Left lung (tissue), 14 donors: ENCODE measurements at places on chromosomes 16 and 17.

- peak; percentile 26 for DNase-seq
These were observed 996 bp downstream of the SUMO2 start for GRCh38 chr17:75181608-75182318.

- DNase-seq, result no peak
These were observed 17.7 kb downstream of the NCBP3 start for GRCh38 chr17:3828151-3828851.

DNA sequence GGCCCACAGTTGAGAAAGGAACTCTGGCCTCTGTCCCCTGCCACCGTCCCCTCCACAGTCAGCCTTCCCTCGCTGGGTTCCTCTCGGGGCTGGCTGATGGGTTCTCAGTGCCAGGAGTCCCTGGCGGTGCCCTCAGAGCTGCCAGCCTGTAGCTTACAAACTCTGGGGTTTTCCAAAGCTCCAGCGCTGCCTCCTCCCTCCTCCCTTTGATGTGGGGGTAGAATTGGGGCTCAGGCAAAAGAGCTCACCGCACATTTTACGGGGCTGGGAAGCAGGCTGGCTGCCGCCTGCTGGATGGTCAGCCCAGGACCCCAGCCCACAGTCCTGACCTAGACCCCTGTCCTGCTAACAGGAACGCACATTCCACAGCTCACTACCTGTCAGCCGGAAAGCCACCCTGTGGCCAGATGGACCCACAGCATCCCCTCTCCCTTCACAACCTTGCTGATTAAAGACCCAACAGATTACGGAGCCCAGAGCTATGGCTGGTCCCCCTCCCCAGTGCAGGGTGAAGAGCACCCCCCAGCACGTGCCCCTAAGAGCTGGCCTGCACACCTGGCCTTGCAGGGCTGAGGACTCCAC lies 6.0 kb downstream of the VASN start:
- no peak for DNase-seq

DNA sequence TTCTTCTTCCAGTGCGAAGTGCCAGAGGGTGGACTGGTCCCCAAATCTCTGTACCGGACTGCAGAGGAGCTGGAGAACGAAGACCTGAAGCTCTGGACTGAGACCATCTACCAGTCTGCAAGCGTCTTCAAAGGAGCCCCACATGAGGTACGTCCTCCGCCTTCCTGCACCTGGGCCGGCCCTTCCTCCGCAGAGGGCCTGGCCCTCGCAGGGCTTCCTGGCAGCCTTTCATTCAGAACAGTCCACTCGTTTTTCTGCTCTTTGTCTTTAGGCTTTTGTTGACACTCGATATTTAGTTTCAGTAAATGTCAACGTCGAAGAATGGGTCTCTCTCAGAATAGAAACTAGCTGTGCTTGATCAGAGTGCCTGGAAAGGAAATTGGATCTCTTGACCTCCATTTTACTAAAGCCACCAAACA lies 68.6 kb downstream of the SEC14L1 start:
- DNase-seq, result no peak

DNA sequence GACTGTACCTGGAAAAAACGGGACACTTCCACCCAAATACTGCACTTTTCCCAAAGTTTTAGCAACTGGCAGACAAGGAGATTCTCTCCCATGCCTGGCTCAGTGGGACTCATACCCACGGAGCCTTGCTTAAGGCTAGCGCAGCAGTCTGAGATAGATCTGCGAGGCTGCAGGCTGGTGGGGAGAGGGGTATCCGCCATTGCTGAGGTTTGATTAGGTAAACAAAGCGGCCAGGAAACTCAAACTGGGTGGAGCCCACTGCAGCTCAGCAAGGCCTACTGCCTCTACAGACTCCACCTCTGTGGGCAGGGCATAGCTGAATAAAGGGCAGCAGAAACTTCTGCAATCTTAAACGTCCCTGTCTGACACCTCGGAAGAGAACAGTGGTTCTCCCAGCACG lies 44.8 kb downstream of the UTP18 start:
- DNase-seq, result no peak
